CD4-positive, alpha-beta T cell treated with Interferon alpha-2 for 1 hour (primary cell): ENCODE measurements at places on chromosomes 16 and 17.

DNA sequence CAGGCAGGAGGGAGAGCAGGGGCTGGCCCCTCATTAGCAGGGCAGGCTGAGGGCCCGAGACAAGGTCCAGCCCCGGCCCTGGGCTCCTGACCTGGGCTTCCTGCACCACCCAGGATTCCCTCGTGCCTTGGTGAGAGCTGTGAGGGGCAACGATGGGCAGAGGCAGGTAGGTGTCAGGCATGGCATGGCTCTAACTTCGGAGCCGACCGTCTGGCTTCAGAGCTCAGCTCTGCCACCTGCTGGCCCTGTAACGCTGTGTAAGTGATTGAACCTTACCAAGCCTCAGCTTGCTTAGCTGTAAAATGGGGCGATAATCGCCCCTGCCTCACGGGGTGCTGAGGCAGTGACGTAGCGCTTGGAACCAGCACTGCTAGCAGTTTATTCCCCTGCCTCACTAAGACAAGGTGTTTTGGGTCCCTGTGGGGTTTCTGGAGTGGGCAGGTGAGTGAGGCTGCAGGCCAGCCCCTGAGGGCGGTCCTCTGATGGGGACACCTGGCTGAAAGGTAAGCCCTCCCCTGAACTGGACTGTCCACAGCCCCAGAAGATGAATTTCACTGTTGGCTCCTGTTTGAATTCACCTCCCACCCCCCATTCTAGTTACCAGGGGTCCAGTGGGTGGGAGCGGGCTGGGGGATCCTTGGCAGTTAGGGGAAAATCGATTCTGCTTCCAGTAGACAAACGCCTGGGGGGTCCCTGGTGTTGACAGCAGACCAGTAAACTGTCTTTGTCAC, 184.8 kb upstream of the GSE1 start:
- peak; percentile 59 for DNase-seq

DNA sequence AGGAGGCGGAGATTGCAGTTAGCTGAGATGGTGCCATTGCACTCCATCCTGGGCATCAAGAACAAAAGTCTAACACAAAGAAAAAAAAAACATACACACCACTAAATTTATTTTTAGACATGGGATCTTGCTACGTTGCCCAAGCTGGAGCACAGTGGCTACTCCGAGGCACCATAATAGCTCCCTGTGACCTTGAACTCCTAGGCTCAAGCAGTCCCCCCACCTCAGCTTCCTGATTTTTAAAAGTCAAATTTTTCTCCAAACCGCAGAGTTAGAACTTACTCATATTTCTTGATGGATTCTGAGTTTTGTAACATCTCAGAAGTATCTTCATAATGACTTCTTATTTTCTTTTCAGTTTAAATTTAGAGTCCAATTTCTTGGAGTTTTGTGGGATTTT, 3.4 kb downstream of the CMTM4 start:
- no peak for DNase-seq

DNA sequence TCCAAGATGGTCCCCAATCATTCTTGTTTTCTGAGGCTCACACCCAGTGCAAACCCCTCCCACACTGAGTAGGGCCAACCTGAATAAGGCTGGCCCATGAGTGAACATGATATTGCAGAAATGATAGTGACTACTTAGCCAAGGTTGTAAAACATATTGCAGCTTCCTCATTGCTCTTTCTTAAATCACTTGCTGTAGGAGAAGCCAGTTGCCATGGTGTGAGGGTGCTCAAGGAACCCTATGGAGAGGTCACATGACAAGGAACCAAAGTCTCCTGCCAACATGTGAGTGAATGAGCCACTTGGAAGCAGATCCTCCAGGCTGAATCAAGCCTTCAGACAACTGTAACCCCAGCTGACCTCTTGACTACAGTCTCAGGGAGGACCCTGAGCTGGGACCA, 191.4 kb downstream of the RGS9 start:
- DNase-seq: no peak

DNA sequence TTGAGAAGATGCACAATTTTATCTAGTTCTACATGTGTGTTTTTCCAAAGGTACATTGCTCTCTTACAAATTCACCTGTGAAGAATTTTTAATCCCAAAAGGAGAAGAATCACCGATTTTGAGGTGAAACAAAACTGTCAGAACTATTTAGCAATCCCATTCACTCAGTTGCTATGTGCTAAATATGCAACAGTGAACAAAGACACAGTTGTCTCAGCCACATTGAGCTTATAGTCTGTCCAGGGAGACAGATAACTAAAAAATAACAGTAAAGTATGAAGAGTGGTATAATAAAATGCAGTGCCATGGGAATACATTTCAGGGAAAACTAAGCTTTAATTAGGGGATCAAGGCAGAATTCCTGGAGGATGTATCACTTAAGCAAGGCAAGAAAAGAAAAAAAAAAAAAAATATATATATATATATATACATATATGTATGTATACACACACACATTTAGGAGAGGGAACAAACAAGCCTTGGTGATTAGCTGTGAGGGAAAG, 110.4 kb downstream of the SPAG9 start:
- DNase-seq: no peak

- DNase-seq: no peak
Observed at GRCh38 chr16:77761204-77761603, 27.2 kb upstream of the VAT1L start.

DNA sequence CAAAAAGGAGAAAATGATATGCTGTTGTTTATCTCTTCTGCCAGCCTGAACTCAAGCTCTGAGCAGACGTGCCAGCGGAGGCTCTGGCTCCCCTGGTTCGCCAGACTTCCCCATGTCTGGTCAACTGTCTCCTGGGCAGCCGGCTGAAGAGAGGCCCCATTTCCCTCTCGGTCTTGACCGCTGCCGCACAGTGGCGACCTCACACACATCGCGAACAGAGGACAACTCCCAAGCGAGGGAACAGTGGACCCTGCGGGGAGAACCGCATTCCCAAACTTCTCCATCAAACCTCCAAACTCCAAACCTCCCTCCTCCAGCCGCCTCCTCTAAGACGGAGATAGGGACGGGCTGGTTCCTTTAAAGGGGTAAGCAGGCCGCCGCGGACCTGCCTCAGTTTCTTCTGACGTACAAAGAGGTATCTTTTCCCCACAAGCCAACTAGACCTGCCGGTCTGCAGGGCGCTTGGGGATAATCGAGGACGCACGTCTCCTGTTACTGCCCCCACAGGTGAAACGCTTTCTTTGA, 24.9 kb upstream of the RFFL start:
- no peak for DNase-seq

- DNase-seq: no peak
Observed at GRCh38 chr16:82260212-82260795, 90.3 kb upstream of the MPHOSPH6 start.

DNA sequence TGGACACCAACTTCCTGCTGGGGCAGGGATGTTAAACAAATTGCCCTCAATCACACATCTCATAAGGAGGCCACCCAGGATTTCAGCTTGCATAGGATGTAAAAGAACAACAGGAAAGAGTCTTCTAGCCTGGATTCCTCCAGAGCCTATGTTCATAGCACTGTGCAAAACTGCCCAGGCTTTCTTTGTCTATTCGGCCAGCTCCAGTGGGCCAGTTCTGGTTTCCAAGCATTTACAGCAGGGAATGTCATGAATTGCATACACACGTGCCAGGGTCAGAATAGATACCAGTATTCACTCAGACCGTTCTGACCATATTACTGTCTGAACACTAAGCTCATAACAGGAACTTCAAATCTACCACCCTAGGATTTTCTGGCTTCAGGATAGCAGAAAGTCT, 273.2 kb downstream of the CDH8 start:
- DNase-seq: no peak

- DNase-seq: no peak
Observed at GRCh38 chr17:82831818-82832200, 8.0 kb downstream of the ZNF750 start.

DNA sequence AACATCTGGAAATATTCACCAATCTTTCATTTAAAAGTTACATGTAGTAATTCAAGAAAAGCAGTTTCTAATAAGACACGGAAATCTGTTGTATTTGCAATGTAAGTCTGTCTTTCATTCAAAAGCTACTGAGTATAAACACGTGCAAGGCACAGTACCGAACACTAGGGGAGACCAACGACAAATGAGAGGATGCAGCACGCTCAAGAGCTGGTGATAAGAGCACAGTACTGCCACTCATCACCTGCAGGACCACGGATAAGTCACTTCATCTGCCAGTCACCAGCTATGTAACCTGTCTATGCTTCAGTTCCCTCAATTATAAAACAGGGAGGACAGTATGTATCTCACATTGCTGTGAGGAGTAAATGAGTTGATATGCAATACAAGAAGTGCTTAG, 67.1 kb downstream of the CLEC18A start:
- DNase-seq: peak; percentile 44

GRCh38 chr17:57550668-57551315, 194.3 kb downstream of the CCDC182 start:
- DNase-seq: no peak

GRCh38 chr16:65119901-65120401, 1.9 kb downstream of the CDH11 start:
- no peak for DNase-seq

DNA sequence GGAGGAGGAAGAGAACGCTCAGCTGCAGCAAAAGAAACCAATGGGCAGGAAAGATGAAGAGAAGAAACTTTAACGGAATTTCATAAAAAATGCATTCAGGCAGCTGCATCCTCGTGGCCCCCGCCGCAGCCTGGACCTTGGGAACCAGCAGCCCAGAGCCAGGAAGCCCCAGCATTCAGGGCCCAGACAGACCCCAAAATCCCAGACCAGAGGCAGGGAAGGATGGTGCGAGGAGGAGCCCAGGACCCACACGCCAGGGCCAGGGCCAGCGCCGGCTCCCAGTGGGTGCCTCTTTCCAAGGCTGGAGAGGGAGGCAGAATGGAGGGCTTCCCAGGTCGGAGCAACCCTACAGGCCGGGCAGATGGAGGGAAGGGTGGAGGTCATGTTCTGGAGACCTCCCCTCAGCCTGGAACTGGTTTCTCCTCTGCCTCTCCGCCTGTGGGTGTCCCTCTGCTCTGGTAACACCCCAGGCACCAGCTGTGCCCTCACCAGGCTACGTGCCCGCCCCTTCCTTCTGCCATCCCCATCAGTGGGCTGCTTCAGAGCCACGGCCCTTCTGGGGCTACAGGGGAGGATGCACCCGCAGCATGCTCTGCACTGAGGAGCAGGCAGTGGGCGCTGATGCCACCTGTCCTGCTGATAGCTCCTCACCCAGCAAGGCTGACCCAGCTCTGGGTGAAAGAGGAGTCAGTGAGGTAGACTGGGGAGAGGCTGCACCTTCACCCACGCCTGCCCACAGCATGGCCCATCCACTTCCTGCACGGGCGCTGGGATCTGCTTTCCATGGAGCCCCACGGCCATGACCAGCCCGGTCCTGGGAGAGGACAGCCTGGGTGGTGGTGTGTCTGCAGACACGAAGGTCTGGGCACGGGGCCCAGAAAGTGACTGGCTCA, 1.2 kb upstream of the MIF4GD start:
- DNase-seq: no peak

DNA sequence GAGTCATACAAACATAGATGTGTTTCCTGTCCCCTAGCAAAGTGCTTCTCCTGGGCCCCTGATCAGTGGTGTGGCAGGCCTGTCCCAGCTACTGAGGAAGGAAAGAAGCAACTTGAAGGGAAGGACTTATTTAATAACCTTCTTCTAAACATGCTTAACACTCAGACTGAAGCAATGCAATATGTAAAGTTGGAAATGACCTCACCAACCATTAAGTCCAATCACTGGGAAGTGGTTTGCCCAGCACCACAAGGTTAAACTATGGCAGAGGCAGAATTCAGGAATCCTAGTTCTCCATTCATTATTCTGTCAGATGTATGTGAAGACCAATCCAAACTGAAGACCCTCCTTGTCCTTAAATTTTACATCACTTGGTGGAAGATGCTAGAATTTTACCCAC, 39.1 kb downstream of the CENPV start:
- no peak for DNase-seq

DNA sequence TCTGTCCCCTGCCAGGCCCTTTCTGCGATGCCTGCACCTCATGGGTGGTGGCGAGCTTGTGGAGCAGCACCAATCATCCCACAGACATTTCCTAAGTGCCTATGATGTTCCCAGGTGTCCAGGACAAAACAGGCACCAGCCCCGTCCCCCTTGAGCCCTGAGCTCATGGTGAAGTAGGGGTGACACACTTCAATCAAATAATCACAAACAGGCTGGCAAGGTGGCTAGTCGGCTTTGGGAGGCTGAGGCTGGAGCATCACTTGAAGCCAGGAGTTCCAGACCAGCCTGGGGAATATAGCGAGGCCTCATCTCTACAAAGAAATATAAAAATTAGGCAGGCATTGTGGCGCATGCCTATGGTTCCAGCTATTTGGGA, 748 bp upstream of the PRSS8 start:
- DNase-seq: no peak

GRCh38 chr17:17445925-17446665, 30.7 kb upstream of the MED9 start:
- no peak for DNase-seq

- no peak for DNase-seq
Observed at GRCh38 chr17:45040459-45040858, 11.0 kb downstream of the DCAKD start.
